ENCODE measurements at places on chromosomes 2 and 18.

DNA sequence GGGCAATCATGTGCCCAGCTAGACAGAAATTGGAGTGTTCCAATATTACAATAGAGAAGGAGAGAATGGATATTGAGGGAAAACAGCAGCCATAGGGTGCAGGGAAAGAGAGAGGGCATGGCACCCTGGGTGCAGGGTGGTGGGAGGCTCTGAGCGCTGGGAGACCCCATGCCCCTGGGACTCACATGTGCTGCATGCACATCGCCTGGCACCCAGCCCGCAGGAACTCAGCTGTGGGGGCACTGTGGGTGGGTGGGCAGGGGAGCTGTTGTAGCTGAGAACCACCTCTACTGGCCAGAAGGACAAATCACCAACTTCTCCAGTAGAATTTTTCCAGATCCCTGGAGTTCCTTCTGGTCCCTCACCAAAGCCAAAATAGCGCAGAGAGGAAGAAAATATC is 7.2 kb upstream of the NEURL3 start:
- DNase-seq: no peak

GRCh38 chr18:57744211-57744694 is 58.9 kb downstream of the ATP8B1 start:
- DNase-seq: no peak

- no peak for DNase-seq
These were observed 109.3 kb downstream of the MBP start for GRCh38 chr18:77023102-77023782.

GRCh38 chr2:173553593-173553992 is 198.9 kb downstream of the CDCA7 start:
- no peak for DNase-seq

DNA sequence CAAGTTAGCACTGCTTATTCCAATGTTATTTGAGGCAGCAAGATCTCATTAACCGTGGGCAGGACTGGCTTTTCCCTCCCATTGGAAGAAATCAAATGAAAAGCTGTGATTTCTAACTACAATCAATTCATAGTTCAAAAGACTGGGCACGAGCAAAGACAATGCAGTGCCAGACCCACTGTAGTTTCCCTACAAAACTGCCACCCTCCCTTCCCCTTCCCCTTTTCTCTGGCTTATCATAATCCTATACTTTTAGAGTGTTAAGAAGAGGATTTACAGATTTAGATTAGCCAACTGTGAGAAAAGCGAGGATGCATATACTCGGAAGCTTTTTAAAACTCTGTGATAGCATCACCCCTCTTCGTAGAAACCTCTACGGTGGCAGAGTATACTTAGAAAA is 260.4 kb downstream of the STK39 start:
- DNase-seq: no peak
